ENCODE measurements at places on chromosomes 12 and 14. TPM values are rescaled to one million over a fixed set of nuclear protein-coding genes. Genes with fewer than 3 reads are reported as not detected.
A peak's percentile ranks its signal among the peaks of the same experiment; 100 is the strongest.

The NGB gene
- not detected for total RNA-seq

The JPH4 gene
- not detected for total RNA-seq

The CEBPE gene
- not detected for total RNA-seq

The SRSF9 gene
- 253 TPM for total RNA-seq

The GPR84 gene
- not detected for total RNA-seq

The ANKRD33 gene
- not detected for total RNA-seq

The COPZ1 gene
- total RNA-seq, result 232 TPM

The OVCH1 gene
- total RNA-seq, result not detected

The FGF23 gene
- not detected for total RNA-seq

DNA sequence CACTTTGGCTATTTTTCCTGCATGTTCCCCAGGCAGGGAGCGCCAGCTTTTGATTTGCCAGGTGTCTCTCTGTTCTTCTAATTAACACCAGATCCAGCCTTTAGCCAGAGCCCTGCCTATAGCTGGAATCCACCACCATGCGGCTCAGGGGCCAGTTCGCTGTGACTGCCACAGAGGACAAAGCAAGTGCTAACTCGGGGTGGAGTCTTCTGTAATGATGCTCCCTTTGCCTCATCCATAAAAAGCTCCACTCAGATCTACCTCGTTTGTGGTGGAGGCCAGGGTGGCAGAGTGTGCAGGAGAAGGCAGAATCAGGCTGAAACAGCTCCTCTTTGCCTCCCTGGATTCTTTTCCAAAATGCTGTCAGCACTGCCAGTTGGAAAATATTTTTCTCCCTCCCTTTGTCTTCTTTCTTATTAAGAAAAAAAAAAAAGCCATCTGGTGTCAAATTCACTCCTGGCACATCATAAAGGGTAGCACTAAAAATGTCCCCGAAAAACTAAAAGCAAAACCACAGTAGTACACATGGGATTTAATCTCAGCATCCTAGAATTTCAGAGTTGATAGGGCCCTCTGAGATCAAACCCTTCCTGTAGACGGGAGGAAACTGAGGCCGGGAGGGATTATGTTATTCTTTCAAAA lies 18.0 kb upstream of the CTDSP2 start:
- no peak for DNase-seq

DNA sequence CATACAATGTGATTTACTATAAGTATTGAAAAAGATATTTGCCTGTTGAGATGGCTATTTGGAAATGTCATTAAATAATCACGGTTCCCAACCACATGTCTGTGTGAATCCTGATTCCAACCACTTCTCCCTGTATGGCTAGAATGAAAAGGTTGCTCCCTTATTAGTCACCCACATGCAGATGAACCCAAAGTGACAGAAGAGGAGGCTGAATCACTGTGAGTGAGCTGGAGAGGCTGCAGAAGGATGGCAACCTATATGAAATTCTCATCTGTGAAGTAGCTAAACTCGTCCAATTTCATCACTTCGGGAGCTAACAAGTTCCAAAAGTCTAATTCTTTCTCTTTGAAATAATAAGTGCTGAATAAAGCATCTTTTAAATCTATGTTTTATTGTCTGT lies 300.5 kb downstream of the PRKD1 start:
- DNase-seq, result no peak

DNA sequence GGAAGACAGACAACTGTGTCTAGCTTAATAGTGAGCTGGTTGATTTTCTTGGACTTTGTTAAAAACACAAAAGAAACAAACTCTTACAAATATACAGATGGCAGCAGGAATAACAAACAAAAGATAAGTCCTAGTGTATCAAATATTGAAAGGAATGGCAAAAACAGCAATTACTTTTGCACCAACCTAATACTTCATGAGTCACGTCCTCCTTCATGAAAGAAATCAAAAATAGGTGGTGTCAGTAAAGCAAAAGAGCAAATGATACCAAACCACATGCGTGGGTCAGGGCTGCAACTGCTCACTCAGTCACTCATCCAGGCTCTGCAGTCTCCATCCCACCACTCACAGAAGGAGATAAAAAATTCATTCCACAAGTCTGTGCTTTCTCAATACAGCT lies 11.8 kb downstream of the ATG14 start:
- DNase-seq, result no peak

DNA sequence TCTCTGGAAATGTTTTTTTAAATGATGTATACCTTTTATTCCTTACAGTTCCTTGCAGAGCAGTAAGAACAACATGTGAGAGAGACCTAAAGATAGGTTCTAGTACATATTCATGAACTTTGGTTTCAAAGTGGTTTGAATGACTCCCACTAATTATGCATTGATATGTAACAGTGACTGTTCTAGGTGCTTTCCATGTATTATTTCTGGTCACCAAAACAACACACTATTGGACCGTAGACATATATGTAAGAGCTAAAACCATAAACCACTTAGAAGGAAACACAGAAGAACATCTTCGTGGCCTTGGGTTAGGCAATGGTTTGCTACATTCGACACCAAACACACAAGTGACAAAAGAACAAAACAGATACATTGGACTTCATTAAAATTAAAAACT lies 37.9 kb downstream of the SOX5 start:
- DNase-seq, result no peak

- no peak for DNase-seq
Observed at GRCh38 chr12:99093166-99093565, 448.1 kb downstream of the APAF1 start.

DNA sequence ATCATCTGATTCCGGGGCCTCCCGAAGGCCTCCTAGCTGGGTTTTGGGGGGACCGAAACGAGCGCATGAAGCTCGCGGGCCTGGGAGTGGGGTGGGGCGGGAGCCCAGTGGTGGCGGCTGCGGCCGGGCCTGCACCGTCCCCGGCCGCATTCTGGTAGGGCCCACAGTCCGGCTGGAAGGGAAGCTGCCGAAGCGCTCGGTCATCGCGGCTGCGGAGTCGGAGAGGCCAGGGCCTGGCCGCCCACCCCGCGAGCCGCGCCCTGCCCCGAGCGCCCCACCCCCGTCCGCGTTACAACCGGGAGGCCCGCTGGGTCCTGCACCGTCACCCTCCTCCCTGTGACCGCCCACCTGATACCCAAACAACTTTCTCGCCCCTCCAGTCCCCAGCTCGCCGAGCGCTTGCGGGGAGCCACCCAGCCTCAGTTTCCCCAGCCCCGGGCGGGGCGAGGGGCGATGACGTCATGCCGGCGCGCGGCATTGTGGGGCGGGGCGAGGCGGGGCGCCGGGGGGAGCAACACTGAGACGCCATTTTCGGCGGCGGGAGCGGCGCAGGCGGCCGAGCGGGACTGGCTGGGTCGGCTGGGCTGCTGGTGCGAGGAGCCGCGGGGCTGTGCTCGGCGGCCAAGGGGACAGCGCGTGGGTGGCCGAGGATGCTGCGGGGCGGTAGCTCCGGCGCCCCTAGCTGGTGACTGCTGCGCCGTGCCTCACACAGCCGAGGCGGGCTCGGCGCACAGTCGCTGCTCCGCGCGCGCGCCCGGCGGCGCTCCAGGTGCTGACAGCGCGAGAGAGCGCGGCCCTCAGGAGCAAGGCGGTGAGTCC lies at the start of gene KLC1:
KLC1 (plus strand) TSS at position 528 of the 819 bp plus-strand sequence. CDS start 25,354 bp downstream, outside the sequence.
- peak; percentile 57 for DNase-seq

DNA sequence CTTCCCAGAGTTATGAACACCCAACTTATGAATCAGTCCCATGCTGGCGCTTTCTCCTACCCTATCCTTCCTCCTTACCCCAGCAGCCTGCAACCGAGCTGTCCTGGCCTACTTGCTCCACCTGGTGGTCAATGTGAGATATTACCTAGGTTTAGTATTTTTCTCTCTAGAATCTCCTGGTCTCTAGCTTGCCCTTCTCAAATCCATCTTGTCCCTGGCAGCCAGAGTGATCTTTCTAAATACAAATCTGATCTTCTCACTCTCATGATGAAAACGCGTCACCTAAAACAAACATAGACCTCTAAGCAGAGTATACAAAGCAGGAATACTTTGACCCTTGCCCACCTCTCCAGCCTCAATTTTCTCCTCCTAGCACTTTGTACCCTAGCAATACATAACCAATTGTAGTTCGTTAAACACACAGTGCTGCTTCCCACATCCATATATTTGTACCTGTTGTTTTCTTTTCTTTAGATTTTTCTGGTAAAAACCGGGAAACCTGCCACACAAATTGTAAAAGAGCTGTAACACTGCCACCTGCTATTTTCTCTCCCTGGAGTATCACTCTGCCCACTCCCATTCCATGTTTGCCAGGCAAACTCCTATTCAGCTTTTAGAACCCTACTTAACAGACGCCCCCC lies 20.0 kb upstream of the TCP11L2 start:
- DNase-seq, result peak; percentile 15

GRCh38 chr14:59753512-59753911 lies 117.1 kb downstream of the RTN1 start:
- DNase-seq, result no peak

DNA sequence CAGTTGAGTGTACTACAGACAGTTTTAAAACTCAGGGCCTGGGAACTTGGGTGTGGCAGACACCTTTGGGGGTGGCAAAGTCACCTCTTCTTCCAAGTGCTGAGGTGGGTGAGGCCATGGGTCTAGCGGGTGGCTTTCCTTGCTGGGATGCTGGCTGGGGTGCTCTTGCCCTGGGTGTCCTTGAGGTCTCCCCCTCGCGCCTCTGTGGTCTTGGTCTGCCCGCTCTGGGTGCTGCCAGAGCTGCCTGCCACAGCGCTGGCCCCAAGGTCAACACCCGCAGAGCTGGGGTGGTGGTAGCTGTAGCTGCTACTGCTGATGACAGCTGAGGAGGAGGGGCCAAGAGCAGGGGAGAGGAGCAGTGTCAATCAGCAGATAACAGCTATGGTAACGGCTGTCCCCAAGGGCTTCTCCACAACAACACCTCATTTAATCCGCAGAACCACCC lies 6.8 kb downstream of the KRT74 start:
- no peak for DNase-seq

GRCh38 chr12:6791931-6792520 lies 2.7 kb downstream of the CD4 start:
- no peak for DNase-seq

DNA sequence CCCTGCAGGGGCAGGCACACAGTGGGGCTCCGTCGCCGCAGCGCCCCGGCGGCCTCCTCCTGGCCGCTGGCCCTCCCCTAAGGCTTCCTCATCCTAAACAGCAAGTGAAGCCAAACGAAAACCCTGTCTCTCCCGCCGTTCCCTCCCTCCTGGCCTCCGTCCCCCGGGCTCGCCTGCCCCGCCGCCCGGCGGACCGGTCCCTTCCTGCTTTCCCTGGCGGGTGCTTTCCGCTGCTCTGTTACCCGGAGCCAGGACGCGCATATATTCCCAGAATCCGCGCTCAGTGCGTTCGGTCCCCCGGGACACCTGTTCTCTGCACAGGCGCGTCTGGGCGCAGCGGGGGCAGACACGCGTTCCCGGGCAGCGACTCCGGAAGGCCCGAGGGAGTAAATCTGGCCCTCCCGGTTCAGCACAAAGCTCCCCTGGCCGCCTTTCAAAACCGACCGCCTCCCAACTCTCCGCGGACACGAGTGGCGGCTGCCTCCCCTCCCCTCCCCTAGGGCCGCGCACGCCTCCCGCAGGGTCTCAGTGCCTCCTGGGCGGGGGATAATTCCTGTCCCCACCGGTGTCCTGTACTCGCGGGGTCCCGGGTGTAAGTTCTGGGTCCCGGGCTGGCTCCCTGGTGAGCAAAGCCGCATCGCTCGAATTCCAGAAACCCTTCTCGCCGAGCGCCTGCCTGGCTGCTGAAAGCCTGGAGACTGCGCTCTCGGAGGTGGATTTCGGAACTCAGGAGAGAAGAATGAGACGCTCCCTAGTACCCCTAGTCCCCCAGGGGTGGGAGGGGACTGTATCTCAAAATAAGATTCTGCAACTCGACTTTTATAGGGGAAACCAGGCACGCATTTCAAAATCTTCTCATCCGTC lies 21.4 kb upstream of the CEP170B start:
- no peak for DNase-seq

DNA sequence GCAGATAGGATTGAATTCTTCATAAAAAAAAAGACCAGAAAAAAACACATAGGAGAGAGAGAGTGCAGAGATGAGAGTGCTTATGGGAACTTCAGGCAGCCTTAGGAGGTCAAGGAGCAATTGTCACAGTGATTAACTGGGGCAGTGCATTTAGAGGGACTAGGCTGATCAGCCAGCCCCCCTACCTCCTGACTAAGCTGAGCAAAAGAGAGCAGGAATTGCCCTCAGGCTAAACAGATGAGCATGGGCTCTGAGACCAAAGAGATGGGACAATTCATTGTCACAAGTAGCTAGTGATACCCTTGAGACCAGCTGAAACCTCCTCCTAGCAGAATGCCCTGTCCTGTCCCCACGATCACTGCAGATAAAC lies 124.0 kb downstream of the BTG1 start:
- DNase-seq, result no peak

DNA sequence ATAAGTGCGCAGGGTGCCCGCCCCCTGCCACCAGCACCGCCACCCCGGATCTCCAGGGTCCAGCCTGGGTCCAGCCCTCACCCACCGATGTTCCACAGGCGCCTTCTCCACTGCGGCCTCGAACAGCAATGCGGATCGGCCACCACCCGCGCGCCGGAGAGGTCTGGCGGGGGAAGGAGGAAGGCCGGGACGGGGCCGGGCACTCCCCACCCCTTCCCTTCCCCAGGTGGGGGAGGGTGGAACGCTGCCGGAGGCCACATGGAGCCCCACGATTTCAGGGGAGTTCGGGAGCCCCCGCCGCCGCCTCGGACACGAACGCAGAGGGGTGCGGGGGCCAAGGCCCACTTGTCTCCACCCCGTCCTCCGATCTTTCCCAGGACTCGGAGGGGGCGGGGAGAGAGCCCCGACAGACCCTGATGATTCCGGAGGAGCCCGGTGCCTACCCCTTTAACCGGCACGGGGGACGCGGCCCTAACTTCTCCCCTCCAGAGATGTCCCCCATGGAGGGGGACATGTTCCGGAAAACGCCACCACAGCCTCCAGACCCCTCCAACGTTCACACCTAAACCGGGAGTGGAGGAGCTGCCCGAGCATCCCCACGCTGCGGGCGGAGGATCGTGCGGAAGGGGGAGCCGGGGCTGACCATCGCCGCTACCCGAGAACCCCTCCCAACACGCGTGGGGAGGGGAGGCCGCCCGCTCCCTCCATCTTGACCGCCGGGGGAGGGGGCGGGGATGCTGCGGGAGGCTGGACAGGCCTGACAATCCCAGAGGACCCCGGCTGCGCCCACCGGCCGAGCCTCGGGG lies 1.1 kb downstream of the ATXN2 start:
- DNase-seq, result no peak

DNA sequence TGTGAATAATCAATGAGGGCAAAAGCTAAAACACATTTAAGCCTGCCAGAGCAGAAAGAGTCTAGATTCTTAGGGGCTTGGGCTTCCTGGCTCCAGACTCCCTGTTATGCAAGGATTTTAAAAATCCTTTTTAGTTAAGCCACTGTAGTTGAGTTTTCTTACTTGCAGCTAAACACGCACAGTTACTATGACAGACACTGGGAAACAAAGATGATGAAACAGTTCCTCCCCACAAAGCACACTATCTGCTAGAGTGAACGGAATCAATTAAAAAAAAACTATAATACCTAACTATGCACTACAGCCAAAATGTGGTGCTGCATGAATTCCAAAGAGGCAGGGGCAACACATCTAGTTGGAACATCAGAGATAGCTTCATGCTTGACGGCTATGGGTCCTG lies 28.2 kb downstream of the RPS6KA5 start:
- DNase-seq, result no peak
